ENCODE measurements at places on chromosomes 5 and 9. TPM values are rescaled to one million over a fixed set of nuclear protein-coding genes. Genes with fewer than 3 reads are reported as not detected.

Gene FABP6
- not detected for total RNA-seq

Gene ALDH1A1
- total RNA-seq: 2,886 TPM

Gene ASPN
- total RNA-seq: not detected

Gene ITGA1
- 61.1 TPM for total RNA-seq

Gene COL15A1
- 2.8 TPM for total RNA-seq

Gene ANXA2R
- 6.0 TPM for total RNA-seq

Gene NIM1K
- total RNA-seq: not detected

Gene IFNA21
- total RNA-seq: not detected

Gene CYLC2
- not detected for total RNA-seq

Gene FAM81B
- total RNA-seq: under 0.01 TPM

Gene TAS2R1
- total RNA-seq: not detected

Gene FOCAD
- 85.2 TPM for total RNA-seq

Gene C9orf43
- 0.39 TPM for total RNA-seq

Gene WDR38
- total RNA-seq: not detected
